ENCODE measurements at places on chromosomes 12 and 14.

GRCh38 chr12:1847411-1847810 lies 27.0 kb downstream of the LRTM2 start:
- DNase-seq: no peak

DNA sequence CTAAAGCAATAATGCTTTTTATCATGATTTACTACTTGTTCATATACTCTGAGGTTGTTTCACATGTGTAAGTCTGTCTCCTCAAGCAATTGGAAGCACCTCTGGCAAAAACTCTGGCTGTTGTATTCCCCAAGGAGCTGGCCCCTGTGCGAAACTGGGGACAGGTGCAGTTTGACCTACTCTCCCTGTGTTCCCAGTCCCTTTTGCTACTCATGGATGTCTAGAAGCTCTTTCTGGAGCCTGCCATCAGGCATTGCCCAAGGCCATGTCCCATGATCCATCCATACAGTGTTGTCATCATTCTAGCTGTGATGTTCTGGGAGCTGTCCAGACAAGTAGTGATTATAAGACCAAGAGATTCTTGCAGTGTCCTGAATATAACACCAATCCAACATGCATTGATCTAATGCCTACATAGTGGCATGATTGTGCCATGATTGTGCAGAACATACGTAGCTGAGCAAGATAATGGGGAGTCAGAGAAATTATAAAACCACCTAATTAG lies 14.9 kb downstream of the AKAP6 start:
- DNase-seq: no peak

GRCh38 chr14:101471723-101472517 lies 89.4 kb upstream of the DIO3 start:
- no peak for DNase-seq

DNA sequence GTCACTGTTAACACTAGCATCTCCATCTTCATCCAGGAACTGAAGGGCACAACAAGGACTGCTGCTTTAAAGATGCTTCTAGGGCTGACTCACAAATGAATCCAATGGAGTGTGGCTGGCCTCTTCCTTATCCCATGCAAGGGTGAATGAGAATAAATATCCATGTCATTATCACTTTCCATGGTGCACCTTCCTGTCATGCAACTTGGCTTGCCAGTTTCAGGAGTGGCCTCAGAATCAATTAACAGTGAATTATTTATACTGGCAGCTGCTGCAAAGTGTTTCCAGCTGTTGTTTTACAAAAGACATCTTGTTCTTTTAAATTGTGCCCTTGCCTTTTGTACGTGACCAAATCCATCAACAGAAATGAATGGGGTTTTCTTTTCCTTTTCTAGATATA lies 499.3 kb upstream of the TMEM132C start:
- no peak for DNase-seq

GRCh38 chr12:110249105-110249504 lies 31.9 kb upstream of the ATP2A2 start:
- DNase-seq: no peak

DNA sequence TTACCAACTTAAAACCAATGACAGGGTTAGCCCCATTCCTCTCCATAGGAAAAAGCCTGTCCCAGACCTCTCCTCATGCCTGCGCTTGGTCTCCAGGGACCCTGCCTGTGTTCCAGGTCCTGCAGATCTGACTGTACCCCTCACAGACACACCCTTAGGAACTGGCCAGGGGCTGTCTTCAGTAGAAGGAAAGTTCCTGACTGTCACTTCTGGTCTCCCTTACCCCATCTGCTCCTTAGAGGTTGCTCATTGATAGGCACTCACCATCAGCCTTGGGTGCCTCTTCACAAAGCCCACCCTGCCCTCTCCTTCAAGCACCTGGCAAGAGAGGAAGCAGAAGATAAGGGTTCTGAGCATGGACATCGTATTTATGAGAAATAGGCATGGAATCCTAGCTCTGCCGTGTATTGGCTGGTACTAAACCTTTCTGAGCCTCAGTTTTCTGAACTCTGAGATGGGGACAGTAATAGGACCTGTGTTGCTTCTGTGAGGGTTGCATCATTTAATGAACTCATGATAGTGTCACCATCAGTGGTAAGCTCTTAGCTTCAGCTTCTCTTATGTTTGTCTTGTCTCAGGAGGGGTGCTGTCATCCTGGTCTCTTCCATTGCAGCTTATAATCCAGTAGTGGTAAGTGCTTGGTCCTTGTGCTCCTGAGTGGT lies 7.5 kb downstream of the DHRS2 start:
- no peak for DNase-seq

GRCh38 chr12:32541754-32542374 lies 137.2 kb upstream of the DNM1L start:
- DNase-seq: no peak

GRCh38 chr12:122849352-122850047 lies 14.2 kb downstream of the HIP1R start:
- DNase-seq: no peak

GRCh38 chr12:105705765-105706164 lies 375.3 kb downstream of the C12orf75 start:
- DNase-seq: no peak

GRCh38 chr12:99619389-99620158 lies 28.0 kb upstream of the GARIN6 start:
- no peak for DNase-seq

GRCh38 chr12:32475724-32476123 lies 76.4 kb downstream of the FGD4 start:
- DNase-seq: no peak

DNA sequence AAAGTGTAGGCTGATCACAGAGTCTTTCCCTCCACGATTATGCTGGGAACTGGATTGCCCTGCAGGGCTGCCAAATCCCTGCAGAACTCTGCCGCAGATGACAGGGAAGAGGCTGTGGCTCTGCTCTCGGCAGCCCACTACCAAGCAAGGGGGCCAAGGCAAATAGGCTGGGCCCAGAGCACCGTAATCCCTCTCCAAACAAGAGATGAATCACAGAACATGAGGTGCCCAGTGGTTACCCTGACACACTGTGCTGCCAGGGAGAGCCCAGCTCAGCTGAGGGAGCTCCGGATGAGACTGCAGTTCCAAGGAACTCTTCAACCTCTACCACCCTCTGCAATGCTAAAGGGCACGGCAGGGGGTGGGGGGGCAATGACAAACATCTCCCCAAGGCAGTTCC lies 33.9 kb downstream of the STON2 start:
- DNase-seq: no peak

DNA sequence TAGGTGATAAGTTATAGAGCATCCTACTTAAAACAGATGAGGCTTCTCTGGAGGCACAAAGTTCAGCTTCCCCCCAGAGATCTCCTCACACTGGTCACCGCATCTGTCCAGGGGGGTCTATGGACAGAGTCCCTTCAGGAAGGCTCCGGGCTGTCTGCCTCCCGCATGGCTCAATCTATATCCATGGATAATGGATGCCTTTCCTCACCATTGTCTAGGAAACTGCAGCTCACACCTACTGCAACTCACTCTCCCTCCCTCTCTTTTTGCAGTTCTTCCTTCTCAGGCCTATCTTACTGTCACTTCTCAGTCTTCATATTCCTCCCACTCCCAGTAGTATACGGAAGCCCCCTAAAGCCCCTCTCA lies 100.6 kb upstream of the BCL2L14 start:
- no peak for DNase-seq

- DNase-seq: no peak
These were observed 50.4 kb downstream of the CYP46A1 start for GRCh38 chr14:99734406-99735051.

GRCh38 chr14:94391281-94391975 lies 3.0 kb upstream of the SERPINA1 start:
- no peak for DNase-seq

DNA sequence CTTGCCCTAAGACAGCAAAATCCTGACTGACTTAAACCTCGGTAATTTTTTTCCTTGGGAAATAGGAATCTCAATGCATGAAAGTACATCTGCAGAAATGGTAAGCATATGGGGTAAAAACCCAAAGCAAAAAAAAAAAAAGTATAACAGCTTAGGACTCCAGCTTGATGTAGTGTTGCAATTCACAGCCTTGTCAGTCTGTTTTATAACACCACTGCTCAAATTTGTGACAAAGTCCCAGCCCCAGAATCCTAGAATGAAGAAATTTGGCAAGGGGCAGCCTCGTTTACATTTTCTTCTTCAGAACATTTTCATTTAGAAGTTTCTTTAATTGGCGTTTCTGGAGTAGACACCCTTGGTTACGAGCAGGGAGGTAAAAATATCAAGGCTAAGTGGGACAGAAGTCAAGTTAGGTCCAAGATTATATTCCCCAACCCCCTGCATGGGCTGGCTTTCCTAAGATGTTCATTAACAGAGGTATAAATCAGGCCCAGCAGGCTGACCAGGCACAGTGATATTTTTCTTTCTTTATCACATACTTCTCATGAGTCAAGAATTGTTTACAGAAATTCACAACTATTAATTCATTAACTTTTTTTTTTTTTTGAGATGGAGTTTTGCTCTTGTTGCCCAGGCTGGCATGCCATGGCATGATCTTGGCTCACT lies 424.0 kb downstream of the RMST start:
- DNase-seq: no peak

DNA sequence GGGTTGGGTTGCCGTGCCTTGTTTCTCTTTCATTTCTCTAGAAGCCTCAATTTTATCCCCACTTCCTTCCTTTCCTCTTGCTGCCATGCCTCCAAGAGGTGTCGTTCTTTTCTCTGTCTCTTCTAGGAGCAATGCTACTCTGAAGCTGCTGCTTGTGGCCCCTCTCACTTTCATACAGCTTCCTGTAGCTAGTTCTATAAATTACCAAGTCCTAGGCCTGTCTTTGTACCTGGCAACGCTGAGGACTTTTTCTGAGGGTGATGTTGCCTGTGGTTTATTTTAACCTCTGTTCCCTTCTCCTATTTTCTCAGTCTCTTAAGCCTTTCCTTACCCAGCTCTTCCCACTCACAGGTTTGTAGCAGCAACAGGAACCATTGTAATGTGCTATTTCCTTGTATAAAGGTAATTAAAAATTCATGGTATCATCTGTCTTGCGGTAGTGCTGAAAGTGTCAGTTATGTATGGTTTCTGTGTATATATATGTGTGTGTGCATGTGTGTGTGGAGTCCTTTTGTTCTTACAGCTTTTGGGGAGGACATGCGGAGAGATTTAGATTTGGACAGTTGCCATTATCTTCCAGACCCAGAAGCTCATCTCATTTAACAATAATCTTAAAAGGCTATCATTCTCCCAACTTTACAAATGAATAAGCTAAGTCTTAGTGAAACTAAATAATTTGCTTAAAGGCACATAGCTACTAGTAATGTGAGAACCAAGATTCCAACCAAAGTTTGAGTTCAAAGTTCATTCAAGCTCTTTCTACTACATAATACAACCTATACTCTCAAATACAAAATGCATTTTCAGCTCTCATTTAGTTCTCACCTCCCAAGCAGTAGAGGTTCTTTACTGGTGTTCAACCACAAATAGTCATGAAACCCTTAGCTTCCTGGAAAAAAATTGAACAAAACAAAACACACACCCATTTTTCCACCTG lies 43.8 kb downstream of the DDHD1 start:
- DNase-seq: peak; percentile 89

DNA sequence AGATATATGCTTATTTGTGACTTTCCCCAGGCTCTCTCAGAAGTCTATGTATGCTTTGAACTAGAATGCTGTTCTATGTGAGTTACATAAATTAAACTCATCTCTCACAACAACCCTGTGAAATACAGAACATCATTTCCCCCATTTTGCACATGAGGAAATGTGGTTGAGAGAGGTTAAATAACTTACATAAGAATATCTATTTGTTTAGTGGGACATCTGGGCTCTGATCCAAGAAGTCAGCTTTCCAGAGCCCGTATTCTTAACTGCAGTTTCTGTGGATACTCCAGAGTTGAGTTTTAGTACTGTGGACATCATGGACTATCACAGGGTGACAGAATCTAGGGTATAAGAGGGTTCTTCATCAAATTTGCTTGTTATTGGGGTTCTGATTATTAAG lies 242.5 kb upstream of the ARHGAP5 start:
- no peak for DNase-seq

All from CD4-positive, CD25-positive, alpha-beta regulatory T cell (primary cell).